Right lung (tissue), 10 donors: ENCODE measurements at places on chromosomes 16 and 17. TPM values are rescaled to one million over a fixed set of nuclear protein-coding genes. Genes with fewer than 3 reads are reported as not detected.

DNA sequence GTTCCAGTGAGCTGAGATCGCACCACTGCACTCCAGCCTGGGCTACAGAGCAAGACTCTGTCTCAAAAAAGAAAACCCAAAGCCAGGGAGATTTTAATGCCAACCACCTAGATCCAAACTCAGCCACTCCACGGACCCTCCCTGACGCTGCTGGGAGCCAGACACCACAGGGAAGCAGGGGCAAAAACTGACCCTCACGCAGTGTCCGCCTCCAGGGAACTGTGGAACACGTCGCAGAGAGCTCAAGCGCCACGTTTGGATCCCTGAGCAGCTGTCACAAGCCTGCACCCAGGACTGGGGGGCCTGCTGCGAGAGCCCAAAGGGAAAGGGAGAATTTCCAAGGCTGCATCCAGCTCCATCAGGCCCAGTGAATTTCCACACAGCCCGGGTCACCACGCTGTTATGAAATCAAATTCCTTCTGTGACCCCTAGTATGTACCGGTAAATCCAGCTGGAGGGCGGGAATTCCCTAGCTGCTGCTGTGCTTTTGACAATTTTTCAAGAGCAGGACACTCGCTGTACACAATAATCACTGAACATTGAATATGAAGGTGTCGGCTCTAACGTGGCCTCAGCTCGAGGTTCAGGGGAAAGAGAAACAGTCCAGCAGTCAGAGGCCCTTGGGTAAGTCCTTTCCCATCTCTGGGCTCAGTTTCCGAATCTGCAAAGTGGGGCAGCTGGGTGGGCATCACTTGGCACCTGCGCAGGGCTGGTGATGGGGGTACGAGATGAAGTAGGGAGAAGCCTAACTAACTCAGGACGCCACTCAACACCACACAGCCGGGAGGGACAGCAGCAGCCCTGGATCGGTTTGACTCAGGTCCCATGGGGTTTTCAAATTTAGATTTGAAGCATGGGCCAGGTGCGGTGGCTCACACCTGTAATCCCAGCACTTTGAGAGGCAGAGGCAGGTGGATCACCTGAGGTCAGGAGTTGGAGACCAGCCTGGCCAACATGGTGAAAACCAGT, 8.6 kb downstream of the CARHSP1 start:
- DNase-seq = peak; percentile 38

- DNase-seq = no peak
These were observed 10.5 kb downstream of the SRL start for GRCh38 chr16:4231367-4231766.

DNA sequence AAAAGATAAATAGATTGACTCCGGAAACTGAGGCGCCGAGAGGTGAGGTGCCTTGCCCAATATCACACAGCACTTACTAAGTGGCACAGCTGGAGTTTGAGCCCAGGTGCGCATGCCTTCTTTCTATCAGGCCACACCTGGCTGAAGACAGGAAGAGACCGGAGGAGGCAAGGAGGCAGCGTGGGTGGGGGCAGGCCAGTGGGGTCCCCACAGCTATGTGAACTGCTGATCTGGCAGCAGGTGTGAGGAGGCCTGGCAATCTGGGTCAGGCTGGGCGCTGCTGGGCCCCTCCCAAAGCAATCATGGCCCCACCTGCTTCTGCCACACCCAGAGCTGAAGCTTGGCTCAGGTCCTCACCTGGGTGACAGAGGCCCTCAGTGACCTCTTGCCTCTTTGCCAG, 1.9 kb upstream of the GDPD3 start:
- no peak for DNase-seq

- DNase-seq = no peak
These were observed 120.6 kb downstream of the SALL1 start for GRCh38 chr16:51030516-51030915.

GRCh38 chr17:82281502-82282238, 8.2 kb upstream of the CSNK1D start:
- no peak for DNase-seq

GRCh38 chr16:22232277-22233036, 26.4 kb downstream of the EEF2K start:
- DNase-seq = no peak

DNA sequence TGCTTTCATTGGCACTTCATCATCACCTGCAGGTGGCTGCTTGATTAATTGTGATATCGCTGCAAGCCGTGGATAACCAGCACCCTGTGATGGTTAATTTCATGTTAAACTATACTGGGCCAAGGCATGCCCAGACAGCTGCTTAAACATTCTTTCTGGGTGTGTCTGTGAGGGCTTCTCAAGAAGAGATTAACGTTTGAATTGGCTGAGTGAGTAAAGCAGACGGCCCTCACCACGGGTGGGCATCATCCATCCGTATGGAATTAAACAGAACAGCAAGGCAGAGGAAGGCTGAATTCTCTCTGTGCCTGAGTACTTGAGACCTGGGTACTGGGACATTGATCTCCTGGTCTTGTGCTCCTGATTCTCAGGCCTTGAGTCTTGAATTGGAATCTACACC, 7.1 kb upstream of the ZNF213 start:
- no peak for DNase-seq

- no peak for DNase-seq
These were observed 7.7 kb upstream of the ITGA3 start for GRCh38 chr17:50048146-50048720.

DNA sequence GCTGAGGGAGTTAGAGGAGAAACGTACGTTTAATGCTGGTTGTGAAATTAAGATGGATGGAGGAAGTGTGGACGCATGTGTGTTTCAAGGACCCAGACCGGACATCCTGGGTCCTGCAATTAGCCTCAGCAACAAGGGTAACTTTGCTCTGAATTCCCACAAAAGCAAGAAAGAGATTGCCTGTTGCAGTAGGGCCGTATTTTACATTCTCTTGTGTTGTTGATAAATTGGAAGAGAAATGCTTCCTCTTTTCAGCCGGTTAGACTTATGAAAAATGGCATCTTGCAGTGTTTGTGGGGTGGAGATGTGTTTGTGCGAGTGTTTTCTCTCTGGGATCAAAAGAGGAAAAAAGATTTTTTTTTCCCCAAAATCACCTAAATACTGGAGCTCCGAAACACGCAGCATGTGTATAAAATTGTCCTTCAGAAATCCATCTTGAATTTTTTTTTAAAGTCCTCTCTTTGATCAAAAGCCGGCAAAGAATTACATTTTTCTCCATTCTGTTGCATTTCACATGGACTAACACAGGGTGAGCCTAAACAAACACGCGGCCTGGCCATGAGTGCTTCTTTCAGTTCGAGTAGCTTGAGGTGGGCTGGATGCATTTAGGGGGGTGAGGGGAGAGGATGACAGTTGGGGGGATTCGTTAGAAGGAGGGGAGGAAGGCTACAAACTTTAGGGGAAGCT, 251.6 kb downstream of the C16orf95 start:
- DNase-seq = no peak

GRCh38 chr16:50550866-50551641, 2.9 kb downstream of the NKD1 start:
- no peak for DNase-seq

GRCh38 chr17:72771734-72772133, 320.8 kb downstream of the SLC39A11 start:
- DNase-seq = no peak

DNA sequence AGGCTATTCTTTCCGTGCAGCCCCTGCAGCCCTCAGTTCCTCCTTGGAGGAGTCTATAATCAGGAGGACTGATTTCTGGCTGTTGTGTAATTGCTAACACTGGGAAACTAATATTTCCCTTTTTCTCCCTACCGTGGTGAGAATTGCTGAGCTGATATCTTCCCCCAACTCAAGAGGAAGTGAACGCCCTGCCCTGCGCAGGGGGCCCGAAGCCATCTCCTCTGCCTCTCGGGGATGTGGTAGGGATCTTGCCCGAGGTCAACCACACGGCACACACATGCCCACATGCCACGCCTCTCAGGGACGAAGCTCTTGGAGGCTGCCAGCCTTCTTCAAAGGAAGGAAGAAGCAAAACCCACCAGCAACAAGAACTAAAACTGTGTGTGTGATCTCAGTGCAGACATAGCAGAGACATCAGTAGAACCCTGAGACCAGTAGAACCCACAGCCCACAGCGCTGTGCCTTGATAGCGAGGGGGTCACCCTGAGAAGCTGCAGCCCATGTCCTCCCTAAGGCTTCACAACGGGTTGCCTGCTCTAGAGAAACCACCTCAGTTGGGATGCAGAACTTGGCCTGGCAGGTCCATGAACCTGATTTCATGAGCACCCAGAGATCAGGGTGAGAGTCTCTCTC, 8.9 kb upstream of the ULK2 start:
- no peak for DNase-seq

DNA sequence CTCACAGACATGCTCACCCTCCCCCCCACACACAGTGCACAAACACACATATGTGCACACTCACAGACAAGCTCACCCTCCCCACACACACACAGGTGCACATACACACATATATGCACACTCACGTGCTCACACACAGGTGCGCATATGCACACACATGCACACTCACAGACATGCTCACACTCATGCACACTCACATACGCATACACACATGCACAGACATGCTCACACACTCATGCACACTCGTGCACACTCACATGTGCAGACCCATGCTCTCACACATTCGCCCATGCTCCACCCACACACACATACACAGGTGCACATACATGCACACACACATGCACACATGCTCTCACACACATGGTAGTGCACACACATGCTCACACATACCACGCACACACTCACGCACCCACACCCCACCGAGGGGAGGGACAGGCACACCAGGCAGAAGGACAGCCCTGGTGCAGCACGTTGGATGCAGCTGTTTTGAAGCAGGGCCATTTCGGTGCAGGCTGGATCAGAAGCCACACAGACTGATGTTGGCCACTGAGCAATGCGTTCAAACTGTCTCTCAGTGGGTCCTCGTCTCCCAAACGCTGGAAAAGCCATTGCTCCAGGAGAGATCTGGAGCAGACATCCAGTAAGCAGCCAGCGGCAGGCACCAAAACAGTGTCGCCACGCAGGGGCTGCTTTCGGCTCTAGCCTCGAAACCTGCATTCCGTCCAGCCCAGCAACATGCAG, 86.2 kb upstream of the ZNF469 start:
- no peak for DNase-seq

DNA sequence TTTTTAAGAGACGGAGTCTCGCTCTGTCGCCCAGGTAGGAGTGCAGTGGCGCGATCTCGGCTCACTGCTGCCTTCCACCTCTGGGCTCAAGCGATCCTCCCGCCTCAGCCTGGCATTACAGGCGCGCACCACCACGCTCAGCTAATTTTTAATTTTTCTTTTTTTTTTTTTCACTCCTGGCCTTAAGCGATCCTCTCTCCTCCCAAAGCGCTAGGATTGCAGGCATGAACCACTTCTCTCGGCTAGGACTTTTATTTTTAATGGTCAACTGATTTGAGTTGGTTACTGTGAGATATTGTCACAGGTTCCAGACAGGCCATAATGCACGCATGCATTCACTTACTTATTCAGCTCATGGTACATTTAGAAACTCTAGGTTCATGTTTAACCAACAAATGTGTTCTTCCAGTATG, 888 bp downstream of the PIGW start:
- no peak for DNase-seq

DNA sequence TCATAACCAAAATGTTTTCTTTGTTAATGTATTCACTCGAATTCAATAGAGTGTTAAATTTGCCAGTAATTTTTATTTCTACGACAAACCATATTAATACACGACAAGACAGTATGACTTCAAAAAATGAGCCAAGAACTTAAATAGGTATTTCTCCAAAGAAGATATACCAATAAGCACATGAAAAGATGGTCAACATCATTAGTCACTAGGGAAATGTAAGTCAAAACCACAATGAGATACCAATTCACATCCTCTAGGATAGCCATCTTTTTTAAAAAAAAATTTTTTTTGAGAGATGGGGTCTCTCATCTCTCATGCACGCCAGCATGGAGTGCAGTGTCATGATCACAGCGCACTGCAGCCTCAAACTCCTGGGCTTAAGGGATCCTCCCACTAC, 5.0 kb upstream of the MEIOC start:
- no peak for DNase-seq

GRCh38 chr16:19959736-19960135, 75.1 kb upstream of the GPRC5B start:
- DNase-seq = no peak

Gene LMF1
- 20.2 TPM for polyA plus RNA-seq

Gene WFIKKN1
- 0.30 TPM for polyA plus RNA-seq

Gene KRTAP9-2
- not detected for polyA plus RNA-seq

Gene TNS4
- 0.21 TPM for polyA plus RNA-seq

Gene DEXI
- 50.9 TPM for polyA plus RNA-seq

Gene SCGB1C2
- not detected for polyA plus RNA-seq

Gene SOX8
- 2.8 TPM for polyA plus RNA-seq

Gene CXCL16
- 18.4 TPM for polyA plus RNA-seq

Gene LRRC59
- polyA plus RNA-seq = 40.8 TPM

Gene C17orf107
- polyA plus RNA-seq = 0.73 TPM

Gene LPO
- 0.05 TPM for polyA plus RNA-seq

Gene TNFRSF12A
- polyA plus RNA-seq = 2.9 TPM

Gene CDRT15L2
- polyA plus RNA-seq = not detected

Gene FBXW10
- 1.0 TPM for polyA plus RNA-seq
